ENCODE measurements at places on chromosomes 2 and 18.
A peak's percentile ranks its signal among the peaks of the same experiment; 100 is the strongest.

DNA sequence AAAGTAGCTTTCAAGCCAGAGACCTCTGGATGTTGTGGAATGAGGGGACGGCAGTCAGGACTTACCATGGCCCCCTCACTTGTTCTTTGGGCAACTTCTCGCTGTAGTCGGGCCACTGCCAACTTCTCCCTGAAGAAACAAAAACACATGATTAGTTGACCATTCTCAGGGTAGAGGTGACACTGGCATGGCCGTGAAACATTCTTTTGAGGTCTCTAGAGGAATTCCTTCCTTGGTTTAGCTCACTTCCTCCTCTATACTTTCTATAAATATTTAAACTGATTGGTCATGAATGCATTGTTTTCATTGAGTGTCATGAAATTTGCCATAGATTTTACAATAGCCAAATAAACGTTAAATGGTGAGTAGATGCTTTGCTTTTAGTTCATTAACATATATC is 354.6 kb downstream of the NCKAP5 start:
- no peak for DNase-seq

- DNase-seq, result peak; percentile 38
Observed at GRCh38 chr2:44981714-44982108, 27.5 kb downstream of the SIX2 start.

GRCh38 chr2:33788044-33788443 is 188.9 kb upstream of the FAM98A start:
- no peak for DNase-seq

GRCh38 chr2:9268301-9269080 is 61.9 kb downstream of the ASAP2 start:
- no peak for DNase-seq

- DNase-seq, result no peak
Observed at GRCh38 chr2:216991563-216991962, 131.7 kb upstream of the TNP1 start.

DNA sequence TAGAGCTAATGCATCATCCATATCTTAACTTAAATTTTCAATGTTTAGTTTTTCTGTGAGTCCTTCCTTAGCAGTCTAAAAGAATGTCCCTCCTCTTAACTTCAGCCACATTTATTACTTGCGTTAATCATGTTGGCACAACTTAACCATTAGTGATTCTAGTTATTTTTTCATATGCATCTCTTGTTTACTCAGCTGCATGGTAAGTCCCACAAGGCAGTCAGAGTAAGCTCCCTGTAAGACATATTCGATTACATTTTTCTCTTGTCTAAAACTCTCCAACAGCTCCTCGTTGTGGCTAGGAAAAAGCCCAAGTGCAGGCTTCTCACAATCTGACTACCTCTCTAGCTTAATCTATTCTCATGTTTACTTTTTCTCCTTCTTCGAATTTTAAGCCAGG is 2045.3 kb upstream of the PIK3C3 start:
- DNase-seq, result no peak

GRCh38 chr2:129934044-129934822 is 45.2 kb upstream of the RAB6C start:
- DNase-seq, result no peak

- DNase-seq, result no peak
Observed at GRCh38 chr2:160310118-160310828, 110.2 kb upstream of the ITGB6 start.

- DNase-seq, result no peak
Observed at GRCh38 chr2:174888146-174888545, 117.0 kb downstream of the CHN1 start.

- no peak for DNase-seq
Observed at GRCh38 chr18:644395-645004, 13.0 kb upstream of the TYMS start.

DNA sequence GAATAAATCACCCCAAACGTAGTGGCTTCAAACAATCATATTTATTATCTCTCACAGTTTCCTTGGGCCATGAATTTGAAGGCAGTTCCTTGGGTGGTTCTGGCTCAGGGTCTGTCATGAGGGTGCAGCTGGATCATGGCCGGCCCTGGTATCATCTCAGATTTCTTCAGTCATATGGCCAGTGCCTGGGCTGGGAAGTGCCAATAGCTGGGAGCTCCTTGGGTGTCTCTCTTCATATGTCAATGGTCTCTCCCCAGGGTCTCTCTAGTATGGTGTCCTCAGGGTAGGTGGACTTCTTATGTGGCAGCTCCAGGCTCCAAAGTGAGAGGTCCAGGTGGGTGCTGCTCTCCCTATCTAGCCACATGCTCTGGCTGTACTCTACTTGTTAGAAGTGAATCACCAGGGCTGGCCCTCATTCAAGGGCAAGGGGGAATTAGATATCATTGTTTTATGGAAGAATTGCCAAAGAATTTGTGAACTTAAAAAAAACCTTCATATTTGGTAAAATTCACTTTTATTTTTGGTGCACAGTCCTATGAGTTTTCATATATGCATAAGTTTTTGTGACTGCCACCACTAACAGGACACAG is 15.4 kb downstream of the FHOD3 start:
- no peak for DNase-seq

DNA sequence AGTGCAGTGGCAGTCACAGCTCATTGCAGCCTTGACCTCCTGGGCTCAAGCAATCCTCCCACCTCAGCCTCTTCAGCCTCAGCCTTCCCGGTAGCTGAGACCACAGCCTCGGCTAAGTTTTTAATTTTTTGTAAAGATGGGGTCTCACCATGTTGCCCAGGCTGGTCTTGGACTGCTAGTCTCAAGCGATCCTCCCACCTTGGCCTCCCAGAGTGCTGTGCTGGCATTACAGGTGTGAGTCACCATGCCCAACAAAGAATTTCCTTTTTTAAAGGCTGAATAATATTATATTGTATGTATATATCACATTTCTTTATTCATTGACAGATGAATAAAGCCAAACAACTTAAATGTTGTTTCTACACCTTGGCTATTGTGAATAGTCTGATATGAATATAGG is 42.5 kb downstream of the MOB4 start:
- no peak for DNase-seq

GRCh38 chr2:231597627-231598026 is 5.0 kb downstream of the TEX44 start:
- DNase-seq, result no peak

DNA sequence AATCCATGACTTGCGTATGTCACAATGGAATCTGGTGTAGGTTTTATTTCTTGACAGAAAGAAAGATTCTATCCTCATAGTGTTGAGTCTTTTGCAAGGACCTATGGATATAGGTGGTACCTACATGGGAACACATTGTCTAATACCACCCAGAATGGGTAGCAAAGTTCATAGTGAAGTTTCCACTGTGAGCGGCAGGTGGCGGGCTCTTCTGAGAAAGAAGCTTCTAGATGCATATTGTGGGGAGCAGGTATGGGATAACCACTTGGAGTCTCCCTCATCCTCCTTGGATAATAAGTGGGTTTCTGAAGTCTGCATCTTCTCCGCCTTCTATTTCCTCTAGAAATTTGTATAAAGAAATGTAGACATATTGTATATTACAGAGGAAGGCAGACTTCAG is 44.9 kb downstream of the LINC00305 start:
- no peak for DNase-seq

DNA sequence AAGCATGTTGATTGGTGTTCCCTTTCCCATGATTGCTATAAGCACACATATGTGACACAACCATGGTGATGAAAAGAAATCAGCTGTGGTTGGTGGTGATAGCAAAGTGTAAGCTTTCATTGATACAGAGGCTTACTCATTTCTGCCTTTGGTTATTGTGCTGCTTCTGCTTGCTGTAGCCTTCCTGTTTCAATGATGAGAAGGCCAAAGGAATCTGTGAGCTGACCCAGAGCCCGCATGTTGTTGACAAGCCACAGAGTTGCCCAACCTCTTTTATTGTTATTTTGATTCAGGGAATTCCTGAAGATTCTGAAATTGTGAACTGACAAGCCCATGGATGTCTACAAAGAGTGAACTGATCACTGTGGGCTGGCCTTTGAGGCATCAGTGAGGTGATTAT is 164.4 kb downstream of the TMEFF2 start:
- DNase-seq, result peak; percentile 18

GRCh38 chr2:3435445-3435844 is 56.0 kb downstream of the TRAPPC12 start:
- DNase-seq, result no peak

- DNase-seq, result peak; percentile 1
Observed at GRCh38 chr2:102442967-102443828, 20.2 kb downstream of the IL18RAP start.

DNA sequence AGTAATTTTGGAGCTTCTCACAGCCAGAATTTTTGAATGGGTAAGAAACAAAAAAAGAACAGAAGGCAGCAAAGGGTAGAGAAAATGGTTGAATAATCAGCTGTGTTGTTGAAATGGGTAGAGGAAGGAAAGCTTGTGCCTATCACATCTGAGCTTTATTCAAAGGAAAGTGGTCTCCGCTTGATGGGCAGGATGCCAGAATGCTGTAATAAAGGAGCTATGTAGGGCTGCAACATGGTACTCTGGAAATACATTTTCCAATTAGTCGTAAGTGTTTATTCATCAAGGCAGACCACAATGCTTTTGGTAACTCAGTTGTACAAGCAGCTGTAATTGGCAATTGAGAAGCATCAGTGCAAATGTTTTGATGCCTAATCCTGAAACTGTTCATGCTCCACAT is 196.9 kb downstream of the ICOS start:
- DNase-seq, result no peak

DNA sequence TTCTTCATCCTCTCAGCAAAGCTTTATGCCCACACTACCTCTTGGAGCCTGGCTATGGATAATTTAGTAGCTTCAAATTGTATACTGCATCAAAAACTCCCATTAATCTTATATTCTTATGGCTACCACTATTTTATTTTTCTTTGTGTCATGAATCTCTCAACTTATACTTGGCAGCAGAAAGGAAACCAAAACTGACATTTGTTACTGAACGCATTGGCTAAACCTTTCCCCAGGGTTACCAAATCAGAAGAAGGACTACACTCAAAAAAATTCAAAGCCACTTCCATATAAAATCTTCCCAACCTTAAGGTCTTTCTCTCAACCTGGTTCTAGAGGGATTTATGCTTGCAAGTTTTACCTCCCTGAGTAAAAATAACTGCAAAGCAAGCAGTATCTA is 97.0 kb upstream of the REG3G start:
- DNase-seq, result no peak

DNA sequence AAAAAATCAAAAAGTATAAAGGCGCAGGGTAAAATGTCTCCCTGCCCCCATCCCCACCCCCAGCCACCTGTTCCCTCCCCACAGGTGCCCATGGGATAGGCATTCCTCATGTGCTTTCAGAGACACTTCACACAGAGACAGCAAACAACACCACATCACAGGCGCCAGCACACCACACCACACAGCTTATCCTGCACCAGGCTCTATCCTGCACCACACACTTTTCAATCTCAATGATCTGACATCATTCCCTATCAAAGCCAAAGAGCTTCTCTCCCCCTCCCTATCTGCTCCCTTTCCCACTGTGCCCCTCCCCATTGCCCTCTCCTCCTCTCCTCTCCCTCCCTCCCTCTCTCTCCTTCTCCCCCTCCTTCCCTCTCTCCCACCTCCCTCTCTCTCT is 15.5 kb downstream of the FAM178B start:
- DNase-seq, result no peak

- no peak for DNase-seq
Observed at GRCh38 chr2:162196638-162197037, 44.6 kb upstream of the GCG start.

- DNase-seq, result no peak
Observed at GRCh38 chr2:9004338-9005204, 1.1 kb upstream of the MBOAT2 start.

- no peak for DNase-seq
Observed at GRCh38 chr2:195514365-195514764, 142.7 kb upstream of the SLC39A10 start.

DNA sequence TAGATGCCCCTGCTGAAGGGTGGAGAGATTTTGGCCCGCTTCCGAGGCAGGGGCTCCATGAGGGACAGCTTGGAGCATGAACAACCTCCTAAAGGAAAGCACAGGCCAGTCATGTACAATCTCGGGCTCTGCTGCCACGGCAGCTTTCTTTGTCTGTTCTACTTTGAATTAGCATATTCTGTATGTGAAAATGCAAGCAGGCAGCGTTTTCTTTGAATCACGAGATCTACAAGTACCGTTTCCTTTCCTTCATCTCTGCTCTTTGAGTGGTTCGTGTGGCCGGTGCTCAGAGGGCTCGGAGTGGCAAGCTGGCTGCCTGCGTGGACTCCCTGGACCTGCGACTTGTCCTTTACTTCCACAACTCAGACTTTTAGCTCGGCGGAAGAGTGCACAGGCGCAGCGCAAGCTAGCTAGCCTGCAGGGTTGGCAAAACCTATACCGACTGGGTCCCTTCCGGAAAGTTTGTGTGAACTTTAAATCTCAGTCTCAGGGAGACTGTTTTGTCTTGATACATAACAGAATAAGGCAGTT is 6.9 kb downstream of the TWIST2 start:
- no peak for DNase-seq

DNA sequence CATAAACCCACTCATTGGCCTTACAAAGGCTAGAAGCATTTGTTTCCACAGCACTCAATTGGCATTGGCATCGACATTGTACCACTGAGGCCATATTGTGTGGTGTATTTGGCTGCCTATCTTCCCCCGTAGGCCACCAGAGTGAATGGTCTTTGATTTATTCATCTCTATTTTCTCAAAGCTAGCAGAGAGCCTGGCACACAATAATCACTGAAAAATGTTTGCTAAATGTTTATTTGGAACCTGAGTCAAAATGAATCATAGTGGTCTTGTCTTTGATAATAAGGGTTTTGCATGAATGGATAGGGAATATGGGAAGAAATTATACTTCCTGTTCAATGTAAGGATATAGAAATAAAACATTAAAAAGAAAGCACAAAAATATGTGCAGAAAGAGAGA is 107.3 kb upstream of the SLC8A1 start:
- DNase-seq, result no peak

- no peak for DNase-seq
Observed at GRCh38 chr2:187171318-187171717, 276.7 kb downstream of the CALCRL start.

DNA sequence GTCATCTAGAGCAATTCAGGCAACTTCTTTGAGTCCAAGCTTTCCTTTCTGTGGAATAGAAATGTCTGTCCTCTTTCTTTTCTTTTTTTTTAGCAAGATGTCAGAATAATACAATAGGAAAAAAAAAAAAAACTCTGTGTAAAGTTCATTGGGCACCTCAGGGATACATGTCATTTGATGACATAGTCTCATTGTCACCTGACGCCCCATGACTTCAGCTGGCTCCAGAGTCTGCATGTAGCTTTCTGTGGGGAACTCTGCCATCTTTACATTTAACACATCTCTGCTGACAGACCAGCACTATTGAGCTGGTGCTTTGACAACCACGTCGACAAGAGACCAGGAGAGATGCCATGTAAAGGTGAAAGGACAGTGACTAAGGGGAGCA is 172.5 kb upstream of the KLF7 start:
- no peak for DNase-seq

GRCh38 chr2:127024769-127025358 is 82.1 kb downstream of the BIN1 start:
- no peak for DNase-seq

DNA sequence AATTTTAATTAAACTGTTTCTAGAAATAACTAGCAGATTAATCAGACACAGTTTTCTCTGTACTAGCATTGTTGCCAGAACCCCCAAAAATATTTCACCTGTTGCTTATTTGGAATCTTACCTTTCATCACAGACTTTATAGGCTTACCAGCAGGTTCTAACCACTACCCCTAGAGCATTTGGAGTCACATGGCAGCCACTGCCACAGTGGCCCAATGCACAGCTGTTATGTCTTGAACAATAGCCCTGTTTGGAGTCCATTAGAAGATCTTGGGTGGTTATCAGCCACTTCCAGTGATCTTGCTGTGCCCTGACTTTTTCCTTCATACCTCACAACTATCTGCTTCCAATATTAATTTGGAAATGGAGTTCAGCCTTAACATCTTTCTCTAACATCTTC is 186.2 kb upstream of the TANK start:
- DNase-seq, result no peak

Measured in GM04504 (cell line).